ENCODE measurements at places on chromosomes 2 and 18.

DNA sequence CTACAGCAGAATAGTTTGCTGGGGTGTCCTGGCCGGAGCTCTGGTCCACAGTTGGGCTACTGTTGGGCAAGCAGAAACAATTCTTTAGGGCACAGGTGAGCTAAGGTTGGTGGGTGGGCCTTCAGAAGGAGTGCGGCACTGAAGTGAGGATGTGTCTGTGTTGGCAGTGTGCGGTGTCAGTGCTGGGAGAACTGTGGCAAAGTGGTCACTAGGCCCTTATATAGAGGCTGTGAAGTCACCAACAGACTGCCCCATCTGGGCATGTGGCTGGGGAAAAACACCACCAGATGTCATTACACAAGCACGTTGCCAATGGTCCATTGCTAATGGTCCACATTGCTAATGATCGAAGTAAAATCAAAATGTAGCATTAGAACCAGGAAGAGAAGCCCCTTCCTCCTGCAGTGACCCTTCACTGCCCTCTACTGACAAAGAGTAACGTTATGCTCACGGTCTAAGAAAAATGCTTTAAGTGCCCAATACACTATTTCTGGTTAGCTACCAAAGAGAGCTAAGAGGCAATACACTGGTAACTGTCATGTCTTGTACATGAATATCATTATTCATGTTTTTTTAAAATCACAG is 21.3 kb downstream of the SCN1A start:
- H3K4me1 ChIP-seq: no peaks in the 10 kb centered on the region
- no peaks in the 10 kb centered on the region for H3K27me3 ChIP-seq
- H3K36me3 ChIP-seq: no peaks in the 10 kb centered on the region
- H3K4me3 ChIP-seq: no peak overlapping the region

DNA sequence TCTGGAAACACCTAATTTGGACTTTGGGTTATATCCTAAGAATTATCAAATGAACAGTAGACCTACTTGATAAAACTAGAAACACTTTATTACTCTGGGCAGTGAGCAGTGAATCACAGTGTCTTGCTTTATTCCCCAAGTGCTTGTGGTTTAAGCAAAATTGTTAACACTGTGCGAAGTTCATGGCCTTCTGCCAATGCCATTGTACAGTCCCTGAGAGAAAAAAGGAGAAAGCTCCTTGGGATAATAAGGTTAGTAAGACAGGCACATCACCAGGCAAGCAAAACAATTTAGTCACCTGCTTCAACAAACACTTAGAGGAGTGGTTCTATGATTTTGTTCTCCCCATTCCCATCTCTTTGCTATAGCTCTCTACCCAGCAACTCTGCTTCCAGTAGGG is 39.8 kb downstream of the ADCYAP1 start:
- no peak for DNase-seq
- no peak overlapping the region for H3K4me3 ChIP-seq
- H3K36me3 ChIP-seq: no peaks in the 10 kb centered on the region
- H3K27ac ChIP-seq: no peak overlapping the region

DNA sequence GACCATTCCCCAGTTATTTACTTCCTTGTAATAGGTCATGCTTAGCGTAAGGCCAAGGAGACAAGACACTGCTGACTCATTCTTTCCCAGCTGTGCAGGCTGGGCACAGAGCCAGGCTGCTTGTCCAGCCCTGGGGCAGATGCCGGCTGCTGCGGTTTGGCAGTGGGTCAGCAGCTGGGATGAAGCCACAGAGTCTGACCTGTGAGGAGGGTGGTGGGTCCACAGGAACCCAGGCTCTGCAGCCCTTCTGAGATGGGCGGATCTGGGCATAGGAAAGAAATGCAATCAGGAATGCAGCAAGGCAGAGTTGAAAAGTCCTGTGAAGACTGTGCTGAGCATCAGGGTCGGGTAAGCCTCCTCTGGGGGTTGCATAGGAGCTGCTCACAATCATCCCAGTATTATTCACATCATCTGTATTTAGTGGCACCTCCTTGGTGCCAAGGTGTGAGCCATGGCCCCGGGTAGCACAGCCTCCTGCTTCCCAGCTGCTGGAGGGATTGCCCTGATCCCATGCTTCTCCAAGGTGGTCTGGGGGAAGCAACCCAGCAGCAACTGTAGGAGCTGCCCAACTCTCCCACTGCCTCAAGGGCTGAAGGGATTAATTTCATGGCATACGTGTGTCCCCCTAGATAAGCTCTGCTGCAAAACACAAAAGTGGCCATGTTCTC is 139.0 kb downstream of the DDX1 start:
- H3K36me3 ChIP-seq: no peaks in the 10 kb centered on the region
- no peaks in the 10 kb centered on the region for H3K27me3 ChIP-seq
- H3K27ac ChIP-seq: no peak overlapping the region
- no peak overlapping the region for H3K4me3 ChIP-seq
- H3K4me1 ChIP-seq: peaks cover 30% of the 10 kb centered on the region

- no peak overlapping the region for H3K27ac ChIP-seq
- no peaks in the 10 kb centered on the region for H3K27me3 ChIP-seq
- no peak overlapping the region for H3K4me3 ChIP-seq
- no peaks in the 10 kb centered on the region for H3K4me1 ChIP-seq
- no peaks in the 10 kb centered on the region for H3K36me3 ChIP-seq
- no peak for DNase-seq
Observed at GRCh38 chr2:170284205-170284604, 106.3 kb downstream of the MYO3B start.

GRCh38 chr18:28858248-28858647 is 681.3 kb upstream of the CDH2 start:
- no peaks in the 10 kb centered on the region for H3K4me1 ChIP-seq
- no peaks in the 10 kb centered on the region for H3K27me3 ChIP-seq
- H3K27ac ChIP-seq: no peak overlapping the region
- no peak overlapping the region for H3K4me3 ChIP-seq

DNA sequence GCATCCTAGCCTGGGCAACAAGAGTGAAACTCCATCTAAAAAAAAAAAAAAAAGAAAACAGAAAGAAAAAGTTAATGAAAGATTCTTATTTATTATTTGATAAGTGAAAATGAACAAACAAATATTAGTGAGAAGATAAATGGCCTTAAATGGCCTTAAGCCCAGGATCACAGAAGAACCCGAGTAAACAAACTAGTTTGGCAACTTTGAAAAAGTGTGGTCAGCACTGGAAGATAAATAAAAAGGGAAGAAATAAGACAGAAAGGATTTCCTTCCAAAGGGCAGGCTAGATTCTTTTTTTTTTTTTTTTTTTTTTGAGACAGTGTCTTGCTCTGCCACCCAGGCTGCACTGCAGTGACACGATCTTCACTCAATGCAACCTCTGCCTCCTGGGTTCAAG is 692.4 kb downstream of the CPS1 start:
- no peak overlapping the region for H3K4me3 ChIP-seq
- H3K4me1 ChIP-seq: no peaks in the 10 kb centered on the region
- no peaks in the 10 kb centered on the region for H3K27me3 ChIP-seq

GRCh38 chr18:74264303-74265020 is 27.3 kb downstream of the CYB5A start:
- H3K4me1 ChIP-seq: no peaks in the 10 kb centered on the region
- no peak overlapping the region for H3K27ac ChIP-seq
- H3K36me3 ChIP-seq: no peaks in the 10 kb centered on the region
- no peak overlapping the region for H3K4me3 ChIP-seq
- no peaks in the 10 kb centered on the region for H3K27me3 ChIP-seq

DNA sequence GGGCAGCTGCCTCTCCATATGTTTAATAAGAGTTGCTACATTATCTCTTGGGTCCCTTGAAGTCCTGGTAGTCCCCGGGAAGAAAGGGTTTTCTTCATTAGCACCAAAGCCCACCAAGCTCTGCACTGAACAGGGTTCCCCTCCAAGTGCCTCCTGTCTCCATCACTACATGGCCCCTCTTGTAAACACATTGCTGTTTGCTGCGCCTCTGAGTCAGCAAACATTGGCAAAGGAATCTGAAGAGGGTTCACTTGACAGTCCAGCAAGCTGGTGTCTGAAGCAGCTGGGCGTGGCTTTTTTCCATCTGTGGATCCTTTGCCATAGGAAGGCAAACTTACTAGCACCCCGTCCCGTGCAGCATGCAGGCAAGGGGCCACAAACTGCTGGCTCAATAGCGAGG is 82.8 kb downstream of the TEX51 start:
- no peaks in the 10 kb centered on the region for H3K27me3 ChIP-seq
- DNase-seq: no peak
- no peaks in the 10 kb centered on the region for H3K4me1 ChIP-seq
- H3K27ac ChIP-seq: no peak overlapping the region

DNA sequence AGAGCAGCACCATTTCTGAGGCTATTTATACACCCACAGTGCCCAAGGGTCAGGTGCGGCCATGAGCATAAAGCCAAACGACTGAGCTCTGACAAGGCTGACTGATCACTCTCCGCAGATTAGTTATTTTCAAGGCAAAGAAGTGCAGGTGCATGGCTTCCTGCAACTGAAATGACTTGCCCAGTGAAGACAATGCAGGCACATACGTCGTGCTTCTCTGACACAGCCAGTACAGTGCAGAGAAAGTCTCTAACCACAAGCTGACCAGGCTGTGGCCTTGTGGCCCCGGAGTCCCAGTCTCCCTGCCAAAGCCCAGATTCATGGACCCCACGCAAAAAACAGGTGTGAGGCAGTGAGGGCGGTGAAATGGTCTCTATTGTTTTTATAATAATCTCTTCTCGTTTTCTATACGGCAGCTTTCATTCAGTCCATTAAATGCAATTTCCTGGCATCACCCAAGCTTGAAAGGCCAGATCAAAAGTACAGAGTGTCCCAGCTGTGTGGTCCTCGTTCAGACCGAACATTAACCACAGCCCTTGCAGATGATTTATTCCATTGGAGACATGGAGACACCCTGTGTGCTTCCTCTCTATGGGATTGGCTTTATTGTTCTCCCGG is 447.0 kb upstream of the ID2 start:
- no peak for DNase-seq
- no peaks in the 10 kb centered on the region for H3K36me3 ChIP-seq
- no peak overlapping the region for H3K27ac ChIP-seq
- no peaks in the 10 kb centered on the region for H3K4me1 ChIP-seq
- no peak overlapping the region for H3K4me3 ChIP-seq

DNA sequence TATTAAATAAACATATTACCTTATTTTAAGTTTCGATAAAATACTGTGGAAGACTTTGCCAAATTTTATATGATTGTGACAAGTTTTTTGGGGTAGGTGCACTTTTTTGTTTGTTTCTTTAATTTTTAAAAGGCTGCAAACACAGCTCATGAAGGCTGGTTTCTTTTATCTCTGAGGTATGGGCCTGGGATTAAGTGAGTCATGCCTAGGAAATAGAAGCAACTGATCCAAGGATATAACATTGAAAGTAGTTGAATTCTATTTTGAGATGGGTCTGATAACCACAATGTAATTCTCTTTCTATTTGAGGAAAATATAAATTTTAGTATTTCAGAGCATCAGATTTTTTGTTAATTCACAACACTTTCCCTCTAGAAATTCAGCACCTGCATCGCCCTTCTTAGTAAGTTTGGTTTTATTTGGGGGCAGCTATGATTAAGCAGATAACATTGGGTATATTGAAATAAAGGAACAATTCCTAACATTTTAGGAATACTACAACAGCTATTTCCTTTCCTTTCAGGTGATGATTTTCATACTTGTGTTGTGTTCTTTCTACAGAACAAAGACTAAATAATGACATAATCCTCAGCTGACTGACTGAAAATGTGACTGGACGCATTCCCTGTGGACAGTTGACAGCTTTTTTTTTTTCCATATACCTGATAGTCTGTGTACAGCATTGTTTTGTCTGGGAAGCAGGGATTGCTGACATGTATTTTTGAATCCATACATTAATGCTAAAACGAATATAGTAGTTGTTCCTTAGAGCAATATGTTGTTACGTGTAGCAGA is 16.8 kb downstream of the RBM45 start:
- no peaks in the 10 kb centered on the region for H3K27me3 ChIP-seq
- no peak overlapping the region for H3K4me3 ChIP-seq
- no peaks in the 10 kb centered on the region for H3K4me1 ChIP-seq
- no peak overlapping the region for H3K27ac ChIP-seq
- DNase-seq: no peak

GRCh38 chr2:201466050-201466675 is 14.6 kb downstream of the STRADB start:
- peaks cover 31% of the 10 kb centered on the region for H3K4me1 ChIP-seq
- no peak overlapping the region for H3K4me3 ChIP-seq
- H3K27ac ChIP-seq: no peak overlapping the region
- H3K36me3 ChIP-seq: peaks cover 68% of the 10 kb centered on the region
- no peaks in the 10 kb centered on the region for H3K27me3 ChIP-seq

- peaks cover 38% of the 10 kb centered on the region for H3K27me3 ChIP-seq
- DNase-seq: no peak
- no peaks in the 10 kb centered on the region for H3K36me3 ChIP-seq
- H3K4me3 ChIP-seq: no peak overlapping the region
Observed at GRCh38 chr2:236178890-236179235, 10.7 kb upstream of the GBX2 start.

DNA sequence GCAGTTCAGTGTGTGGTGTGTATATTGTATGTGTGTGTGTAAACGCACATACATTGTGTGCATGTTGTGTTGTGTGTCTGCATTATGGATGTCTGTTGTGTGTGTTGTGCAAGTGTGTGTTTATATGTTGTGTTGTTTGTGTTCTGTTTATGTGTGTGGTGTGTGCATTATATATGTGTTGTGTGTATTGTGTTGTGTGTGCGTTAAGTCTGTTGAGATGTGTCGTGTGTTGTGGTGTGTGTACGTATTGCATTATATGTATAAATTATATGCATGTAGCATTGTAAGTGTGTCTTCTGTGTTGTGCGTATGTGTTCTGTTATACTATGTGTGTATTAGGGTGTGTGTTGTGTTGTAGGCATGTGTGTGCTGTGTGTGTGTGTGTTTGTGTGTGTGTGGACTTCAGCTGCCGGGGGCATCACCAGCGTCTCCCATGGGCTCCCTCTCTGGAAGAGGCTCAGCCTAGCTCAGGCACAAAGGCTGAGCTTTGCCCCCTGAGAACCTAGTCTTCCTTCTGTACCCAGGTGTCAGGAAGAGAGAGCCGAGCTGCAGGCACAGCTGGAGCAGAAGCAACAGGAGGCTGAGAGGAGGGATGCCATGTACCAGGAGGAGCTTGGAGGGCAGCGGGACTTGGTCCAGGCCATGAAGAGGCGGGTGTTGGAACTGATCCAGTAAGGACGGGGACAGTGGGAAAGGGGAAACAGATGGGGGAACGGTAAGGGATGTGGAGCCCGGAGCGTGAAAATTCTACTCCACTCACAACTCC is 13.7 kb downstream of the RUFY4 start:
- no peaks in the 10 kb centered on the region for H3K27me3 ChIP-seq
- DNase-seq: no peak
- H3K4me3 ChIP-seq: no peak overlapping the region
- no peaks in the 10 kb centered on the region for H3K4me1 ChIP-seq
- H3K27ac ChIP-seq: no peak overlapping the region
- H3K36me3 ChIP-seq: no peaks in the 10 kb centered on the region

DNA sequence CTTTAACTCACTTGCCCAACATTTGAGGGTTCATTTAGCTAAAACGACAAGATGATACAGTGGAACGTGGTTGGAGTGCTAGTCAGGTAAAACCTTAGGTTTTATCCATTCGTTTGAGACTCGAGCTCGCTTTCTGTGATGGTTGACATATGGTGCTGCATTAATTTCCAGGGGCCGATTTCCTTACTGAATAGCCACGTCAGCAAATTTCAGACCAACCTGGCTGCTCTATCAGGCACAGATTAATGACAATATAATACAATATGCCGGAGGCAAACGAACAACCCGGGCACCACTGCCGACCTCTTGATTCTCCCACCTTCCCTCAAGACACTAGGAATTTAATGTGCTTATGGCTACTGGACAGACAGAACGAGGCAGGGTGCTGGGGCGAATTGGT is 42.0 kb downstream of the NABP1 start:
- H3K27ac ChIP-seq: no peak overlapping the region
- H3K4me3 ChIP-seq: no peak overlapping the region
- no peaks in the 10 kb centered on the region for H3K27me3 ChIP-seq
- no peaks in the 10 kb centered on the region for H3K36me3 ChIP-seq
- H3K4me1 ChIP-seq: no peaks in the 10 kb centered on the region

- H3K36me3 ChIP-seq: no peaks in the 10 kb centered on the region
- no peak overlapping the region for H3K4me3 ChIP-seq
- no peaks in the 10 kb centered on the region for H3K4me1 ChIP-seq
- no peaks in the 10 kb centered on the region for H3K27me3 ChIP-seq
Observed at GRCh38 chr2:72130659-72131360, 16.9 kb downstream of the CYP26B1 start.
